ENCODE measurements at places on chromosomes 1 and 21.

DNA sequence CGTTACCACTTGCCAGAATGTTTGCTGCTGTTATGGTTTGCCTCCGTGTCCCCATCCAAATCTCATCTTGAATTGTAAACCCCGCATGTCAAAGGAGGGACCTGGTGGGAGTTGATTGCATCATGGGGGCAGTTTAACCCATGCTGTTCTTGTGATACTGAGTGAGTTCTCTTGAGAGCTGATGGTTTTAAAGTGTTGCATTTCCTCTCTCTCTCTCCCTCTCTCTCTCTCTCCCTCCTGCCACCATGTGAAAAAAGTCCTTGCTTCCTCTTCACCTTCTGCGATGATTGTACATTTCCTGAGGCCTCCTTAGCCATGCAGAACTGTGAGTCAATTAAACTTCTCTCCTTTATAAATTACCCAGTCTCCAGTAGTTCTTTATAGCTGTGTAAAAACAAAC lies 44.4 kb downstream of the CFHR5 start:
- no peak for DNase-seq

DNA sequence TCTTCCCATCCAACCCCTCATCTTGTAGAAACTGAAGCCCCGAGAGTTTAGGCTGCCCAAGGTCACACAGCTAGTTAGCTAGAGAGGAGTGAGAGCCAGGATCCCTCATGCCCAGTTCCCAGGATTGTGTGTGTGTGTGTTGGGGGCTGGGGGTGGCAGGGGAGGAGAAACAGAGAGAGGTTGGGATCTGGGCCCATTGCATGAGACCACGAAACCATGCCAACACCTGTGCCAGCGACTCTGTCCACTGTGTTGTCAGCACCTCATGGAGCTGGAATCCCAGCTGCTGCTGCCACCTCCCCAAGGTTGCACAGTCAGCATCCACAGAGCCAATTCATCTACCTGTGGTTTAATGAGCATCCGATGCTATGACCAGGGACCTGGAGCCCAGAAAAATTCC lies 115.4 kb upstream of the ZC3H12A start:
- DNase-seq: no peak

- no peak for DNase-seq
These were observed 49.0 kb downstream of the RGS7 start for GRCh38 chr1:241308011-241308410.

DNA sequence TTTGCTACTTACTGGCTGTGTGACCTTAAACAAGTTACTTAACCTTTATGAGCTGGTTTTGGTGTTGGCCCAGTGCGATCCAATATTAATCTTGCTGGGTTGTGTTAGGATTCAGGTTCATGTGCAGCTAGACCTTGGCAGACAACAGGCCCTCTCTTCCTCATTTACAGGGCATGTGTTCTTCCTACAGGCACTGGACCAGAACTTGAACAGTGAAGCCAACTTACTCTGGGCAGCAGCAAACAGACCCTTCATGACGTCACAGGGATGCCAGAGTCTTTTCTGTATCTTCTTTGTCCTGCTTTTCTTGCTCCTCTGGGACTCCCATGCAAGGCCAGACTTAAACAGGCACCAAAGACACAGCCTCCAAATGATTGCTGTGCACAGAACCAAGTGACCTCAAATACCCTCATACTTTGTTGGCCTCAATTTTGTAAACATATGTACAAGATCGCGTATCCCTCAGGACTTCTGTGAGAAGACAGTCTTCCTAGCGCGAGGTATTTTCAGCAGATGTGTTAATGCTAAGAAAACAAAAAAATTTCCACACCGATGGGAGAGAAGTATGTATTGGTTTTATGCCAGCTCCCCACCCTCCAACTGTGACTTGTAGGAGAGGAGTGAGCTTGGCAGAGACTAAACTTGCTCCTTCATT lies 73.7 kb downstream of the URB2 start:
- peak; percentile 60 for DNase-seq

GRCh38 chr1:21666576-21667320 lies 2.4 kb downstream of the RAP1GAP start:
- DNase-seq: no peak

GRCh38 chr1:184385865-184386311 lies 941 bp upstream of the C1orf21 start:
- DNase-seq: no peak

GRCh38 chr1:27318136-27318535 lies 3.8 kb upstream of the TMEM222 start:
- DNase-seq: no peak

DNA sequence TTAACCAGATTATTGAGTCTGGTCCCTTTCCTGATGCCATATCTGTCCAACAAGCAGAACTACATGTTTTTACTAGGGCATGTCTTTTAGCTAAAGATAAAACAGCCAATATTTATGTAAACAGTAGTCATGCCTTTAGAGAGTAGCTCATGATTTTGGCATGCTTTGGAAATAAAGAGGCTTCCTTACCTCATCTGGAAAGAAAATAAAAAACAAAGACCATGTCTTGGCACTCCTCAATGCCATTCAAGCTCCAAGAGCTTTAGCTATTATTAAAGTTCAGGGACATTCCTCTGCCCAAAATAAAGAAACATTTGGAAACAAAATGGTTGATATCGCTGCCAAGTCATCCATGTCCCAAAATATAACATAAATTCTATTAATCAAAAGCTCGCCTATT lies 202.4 kb downstream of the URB2 start:
- no peak for DNase-seq

- DNase-seq: no peak
These were observed 317.6 kb downstream of the BACH1 start for GRCh38 chr21:29616209-29616751.

- DNase-seq: no peak
These were observed 371.9 kb downstream of the RGS7 start for GRCh38 chr1:240985081-240985480.

DNA sequence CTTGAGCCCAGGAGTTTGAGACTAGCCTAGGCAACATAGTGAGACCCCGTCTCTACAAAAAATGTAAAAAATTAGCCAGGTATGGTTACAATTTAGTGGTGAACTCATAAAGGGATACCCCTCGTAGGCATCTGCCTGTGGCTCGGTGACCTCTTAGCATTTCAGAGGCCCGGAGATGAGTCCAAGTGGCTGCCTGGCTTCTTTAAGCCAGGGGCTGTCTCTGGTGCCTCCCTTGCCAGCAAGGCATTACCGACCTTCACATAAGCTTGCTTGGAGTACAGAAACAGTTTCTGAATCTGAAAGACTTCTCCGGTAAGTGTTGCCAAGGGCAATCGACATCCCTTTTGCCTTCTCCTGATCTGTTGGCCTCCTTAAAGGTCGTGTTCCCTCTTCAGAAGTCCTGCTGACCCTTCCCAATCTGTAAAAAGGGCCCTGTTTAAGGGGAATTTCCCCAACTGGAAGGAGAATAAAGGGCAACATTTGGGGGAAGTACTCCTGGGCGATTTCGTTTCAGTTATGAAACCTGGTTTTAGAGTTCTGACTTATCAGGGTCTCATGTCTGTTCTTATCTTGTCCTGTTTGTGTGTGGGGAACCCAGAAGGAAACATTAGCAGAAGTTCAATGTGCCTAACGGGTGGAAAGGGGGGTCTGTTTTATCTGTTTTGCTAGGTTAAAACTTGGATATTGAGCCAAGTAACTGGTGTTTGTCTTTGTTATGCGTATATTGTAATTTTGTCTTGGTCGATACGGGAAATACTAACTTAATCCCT lies 32.9 kb downstream of the KIFAP3 start:
- DNase-seq: no peak

DNA sequence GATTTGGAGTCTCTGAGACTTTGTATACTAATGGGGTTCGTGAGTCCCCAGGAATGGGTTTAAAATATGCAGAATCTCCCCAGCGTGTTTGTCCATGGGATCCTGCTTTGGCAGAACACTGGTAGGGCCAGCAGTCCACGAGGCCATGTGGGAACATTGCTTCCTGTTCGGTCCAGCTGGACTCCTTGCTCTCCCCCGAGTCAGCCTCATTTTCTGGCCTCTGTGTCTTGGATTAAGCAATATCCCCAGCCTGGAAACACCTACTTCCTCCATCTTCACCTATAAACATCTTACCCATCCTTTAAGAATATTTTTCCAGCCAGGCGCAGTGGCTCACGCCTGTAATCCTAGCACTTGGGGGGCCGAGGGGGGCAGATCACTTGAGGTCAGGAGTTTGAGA lies 142.4 kb downstream of the NAV1 start:
- DNase-seq: no peak

- DNase-seq: no peak
These were observed 5.9 kb downstream of the LMO4 start for GRCh38 chr1:87334351-87335174.

- no peak for DNase-seq
These were observed 33.0 kb upstream of the LRIG2 start for GRCh38 chr1:113040041-113040440.

DNA sequence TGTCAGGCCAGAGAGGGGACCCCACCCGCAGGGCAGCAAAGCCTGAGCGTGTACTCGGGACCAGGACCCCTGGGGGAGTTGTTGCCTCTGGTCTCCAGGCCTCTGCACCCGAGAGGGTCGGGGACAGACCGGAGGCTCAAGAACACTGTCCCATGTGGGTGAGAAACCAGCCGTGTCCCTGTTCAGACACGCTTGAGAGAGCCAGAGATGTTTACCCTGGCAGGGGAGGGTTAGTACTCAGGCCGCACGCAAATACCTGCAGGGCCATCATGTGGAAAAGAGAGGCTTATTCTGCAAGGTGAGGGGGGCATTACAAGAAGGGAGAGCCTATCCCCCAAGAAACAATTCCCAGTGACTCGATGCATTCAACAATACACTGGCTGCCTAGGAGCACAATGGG lies 74.0 kb upstream of the ARHGEF16 start:
- DNase-seq: no peak

- DNase-seq: peak; percentile 21
These were observed 271.1 kb downstream of the PTPRC start for GRCh38 chr1:198909973-198910372.

DNA sequence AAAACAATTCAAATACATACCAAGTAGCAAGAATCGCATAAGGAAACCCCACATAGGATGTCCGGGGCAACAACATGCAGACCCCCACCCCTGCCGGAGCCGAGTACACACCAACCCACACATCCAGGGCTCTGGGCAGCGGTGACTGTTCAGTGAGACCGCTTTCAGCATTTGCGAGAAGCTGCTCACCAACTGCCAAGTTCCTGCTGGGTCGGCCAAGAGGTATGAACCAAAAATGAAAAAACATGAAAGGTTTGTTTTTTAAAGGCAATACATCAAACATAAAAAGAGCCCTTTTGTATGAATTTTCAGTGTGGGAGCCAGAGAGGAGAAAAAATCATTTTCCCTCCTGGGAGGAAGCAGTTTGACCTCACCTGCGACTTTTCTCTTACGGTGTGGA lies 92.3 kb downstream of the SIM2 start:
- no peak for DNase-seq

DNA sequence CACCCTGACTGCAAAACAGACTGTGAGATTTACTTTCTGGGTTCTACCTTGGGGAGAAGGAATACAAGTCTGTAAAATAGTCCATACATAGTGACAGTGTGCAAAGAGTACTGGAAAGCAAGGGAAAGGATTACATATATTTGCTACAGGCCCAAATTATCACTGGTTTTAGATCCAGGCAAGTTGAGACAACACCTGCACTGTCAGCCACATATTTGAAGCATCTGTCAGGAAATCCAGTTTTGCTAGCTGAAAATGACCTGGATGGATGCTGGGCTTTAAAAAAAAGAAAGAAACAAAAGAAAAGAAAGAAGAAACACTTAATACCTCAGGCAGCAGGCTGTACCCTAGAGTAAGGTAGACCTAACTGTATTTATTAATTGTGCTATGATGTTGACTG lies 23.9 kb upstream of the SPRR2G start:
- no peak for DNase-seq

- peak; percentile 23 for DNase-seq
These were observed 35.8 kb downstream of the WNT4 start for GRCh38 chr1:22107126-22107525.

- no peak for DNase-seq
These were observed 26.7 kb upstream of the MYSM1 start for GRCh38 chr1:58726581-58726980.

- peak; percentile 83 for DNase-seq
These were observed 17.4 kb downstream of the TNFRSF1B start for GRCh38 chr1:12184008-12184681.

DNA sequence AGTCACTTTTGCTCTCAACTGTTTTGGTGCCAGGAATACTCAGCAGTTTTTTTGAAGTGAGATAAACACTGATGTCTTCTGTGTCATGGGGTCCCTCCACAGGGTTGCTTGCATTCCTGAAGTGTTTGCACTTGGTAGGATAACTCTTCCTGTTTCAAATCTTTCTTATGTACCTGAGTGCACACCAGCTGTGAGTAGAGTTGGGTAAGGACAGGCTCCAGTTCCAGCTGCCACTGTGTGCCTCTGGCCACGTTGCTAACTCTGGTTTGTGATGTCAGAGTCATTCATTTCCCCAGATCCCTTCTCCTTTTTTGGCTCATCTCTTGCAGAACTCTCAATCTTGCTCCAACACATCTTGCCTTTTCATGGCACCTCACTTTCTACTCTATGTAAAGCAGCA lies 356.3 kb upstream of the B3GALT2 start:
- DNase-seq: no peak

GRCh38 chr1:103783944-103784377 lies 34.3 kb downstream of the AMY1C start:
- DNase-seq: no peak

- no peak for DNase-seq
These were observed 19.8 kb upstream of the SLC2A1 start for GRCh38 chr1:42978317-42979035.

- no peak for DNase-seq
These were observed 564.2 kb downstream of the PTPRU start for GRCh38 chr1:29800522-29800956.

DNA sequence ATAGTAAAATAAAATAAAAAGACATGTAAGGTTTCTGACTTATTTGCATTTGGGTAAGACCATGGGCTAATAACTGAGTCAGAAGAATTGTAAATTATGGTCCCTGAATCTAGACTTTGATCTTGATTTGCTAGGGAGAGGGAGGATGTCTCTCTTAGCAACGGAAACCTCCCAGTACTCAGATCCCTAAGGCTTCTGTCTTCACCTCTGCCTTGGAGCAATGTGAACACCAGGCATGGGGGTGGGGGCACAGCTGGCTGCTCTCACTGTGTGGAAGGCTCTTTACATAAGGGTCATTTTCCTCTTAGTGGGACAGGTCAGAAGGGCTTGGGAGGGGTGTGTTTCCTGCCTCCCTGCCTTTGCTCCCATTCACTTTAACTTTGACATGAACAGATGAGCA lies 17.0 kb upstream of the TMEM54 start:
- no peak for DNase-seq

Data from AG10803 (cell line).